ENCODE measurements at places on chromosomes 13 and 19. TPM values are rescaled to one million over a fixed set of nuclear protein-coding genes. Genes with fewer than 3 reads are reported as not detected.

RHPN2 gene
- 2.0 TPM for total RNA-seq

EHD2 gene
- total RNA-seq, result 171 TPM

ZNF530 gene
- 6.9 TPM for total RNA-seq

SERTM1 gene
- total RNA-seq, result 0.10 TPM

NKPD1 gene
- total RNA-seq, result 0.65 TPM

ZNF700 gene
- total RNA-seq, result 5.2 TPM

USE1 gene
- 11.1 TPM for total RNA-seq

STXBP2 gene
- total RNA-seq, result 29.8 TPM

CLEC11A gene
- 4.7 TPM for total RNA-seq

UBL5 gene
- 238 TPM for total RNA-seq

CD70 gene
- not detected for total RNA-seq

SLITRK1 gene
- not detected for total RNA-seq

SLC25A41 gene
- 0.33 TPM for total RNA-seq

CALR3 gene
- total RNA-seq, result not detected

C19orf73 gene
- 0.48 TPM for total RNA-seq

Measured in vein endothelial cell (primary cell).